ENCODE measurements at places on chromosomes 6 and 20.

- no peak for DNase-seq
Measured at GRCh38 chr6:12956991-12957320, 240.4 kb downstream of the PHACTR1 start.

- DNase-seq = no peak
Measured at GRCh38 chr20:38049800-38050199, 16.3 kb downstream of the RPRD1B start.

DNA sequence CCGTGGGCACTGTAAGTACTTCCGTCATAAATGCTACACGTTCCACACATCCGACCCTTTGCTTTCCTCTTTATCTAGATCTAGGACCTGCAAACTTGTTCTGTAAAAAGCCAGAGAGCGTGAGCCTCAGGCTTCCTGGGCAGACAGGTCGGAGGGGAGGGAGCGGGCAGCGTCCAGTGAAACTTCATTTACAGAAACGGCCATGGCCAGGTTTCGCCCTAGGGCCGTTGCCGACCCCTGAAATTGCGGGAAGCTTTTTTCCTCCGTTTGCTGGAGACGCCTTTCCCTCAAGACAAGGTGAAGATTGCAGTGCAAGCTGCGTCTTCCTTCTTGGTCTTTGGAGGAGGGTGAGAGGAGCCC is 155.4 kb downstream of the DLL1 start:
- no peak for DNase-seq

DNA sequence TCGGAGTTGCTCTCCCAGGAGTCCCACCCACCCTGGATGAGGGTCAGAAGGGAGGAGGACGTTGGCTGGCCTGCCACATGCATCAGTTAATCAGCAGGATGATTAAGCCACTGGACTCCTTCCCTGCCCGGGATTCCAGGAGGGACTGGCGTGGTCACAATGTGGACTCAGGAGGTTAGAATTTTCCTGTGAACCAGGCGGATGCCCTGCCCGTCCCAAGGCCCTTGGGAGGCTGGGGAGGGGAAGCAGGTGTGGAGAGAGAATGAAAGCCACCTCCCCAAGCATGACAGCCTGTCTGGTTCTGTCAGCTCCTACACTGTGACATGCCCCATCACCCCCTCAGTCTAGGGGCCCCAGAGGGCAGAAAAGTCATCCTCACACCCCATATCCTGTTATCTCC is 11.6 kb upstream of the ITPR3 start:
- no peak for DNase-seq

GRCh38 chr20:60491051-60491581 is 532.9 kb downstream of the CDH26 start:
- no peak for DNase-seq

GRCh38 chr6:113818578-113818977 is 38.6 kb upstream of the MARCKS start:
- peak; percentile 52 for DNase-seq

DNA sequence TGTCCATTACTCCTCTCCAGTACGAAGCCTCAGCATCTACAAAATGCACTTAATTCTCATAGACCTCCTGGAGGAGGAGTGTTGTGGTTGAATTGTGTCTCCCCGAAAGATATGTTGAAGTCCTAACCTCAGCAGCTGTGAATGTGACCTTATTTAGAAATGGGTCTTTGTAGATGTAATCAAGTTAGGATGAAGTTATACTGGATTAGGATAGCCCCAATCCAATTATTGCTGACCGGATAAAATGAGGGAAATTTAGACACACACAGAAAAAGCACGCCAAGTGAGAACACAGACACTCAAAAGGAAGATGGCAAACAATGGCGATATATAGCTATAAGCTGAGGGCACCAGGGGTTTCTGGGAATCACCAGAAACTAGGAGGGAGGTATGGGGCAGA is 64.2 kb upstream of the FAM184A start:
- no peak for DNase-seq

GRCh38 chr6:13180538-13180937 is 147.8 kb downstream of the TBC1D7 start:
- DNase-seq = no peak

DNA sequence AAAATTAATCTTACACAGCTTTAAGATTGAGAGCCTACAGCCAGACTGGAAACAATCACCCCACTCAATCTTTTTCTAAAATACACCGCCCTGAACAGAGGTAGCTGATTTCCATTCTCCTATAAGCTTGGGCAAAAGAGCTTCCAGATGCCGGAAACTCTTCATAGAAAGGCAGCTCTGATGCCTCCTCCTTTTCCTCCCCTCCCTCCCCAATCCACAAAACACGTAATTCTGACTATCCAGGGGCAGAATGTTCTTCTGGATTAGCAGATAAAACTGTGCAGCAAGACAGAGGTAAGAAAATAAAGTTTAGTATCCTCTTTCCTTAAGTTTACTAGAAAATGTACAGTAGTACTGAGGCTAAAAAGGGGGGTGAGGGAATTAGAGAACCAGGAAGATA is 15.8 kb downstream of the ADNP start:
- DNase-seq = no peak

DNA sequence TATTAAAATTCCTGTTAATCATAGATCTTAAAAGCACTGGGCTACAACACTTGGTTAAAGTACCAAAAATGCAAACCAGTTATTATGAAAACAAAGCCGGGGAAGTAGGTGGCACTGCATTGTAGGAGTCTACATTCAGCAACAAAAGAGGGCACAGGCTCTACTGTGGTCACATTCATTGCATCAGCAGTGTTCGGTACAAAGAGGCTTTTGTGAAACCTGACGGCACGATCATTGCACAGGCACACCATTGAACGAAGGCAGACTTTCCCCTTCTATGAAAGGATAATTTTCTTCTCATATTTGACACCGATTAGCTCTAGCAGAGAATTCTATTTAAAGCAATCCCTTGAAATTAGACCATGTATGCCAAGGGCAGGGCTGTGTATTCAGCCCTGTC is 44.6 kb upstream of the AGPAT4 start:
- no peak for DNase-seq

DNA sequence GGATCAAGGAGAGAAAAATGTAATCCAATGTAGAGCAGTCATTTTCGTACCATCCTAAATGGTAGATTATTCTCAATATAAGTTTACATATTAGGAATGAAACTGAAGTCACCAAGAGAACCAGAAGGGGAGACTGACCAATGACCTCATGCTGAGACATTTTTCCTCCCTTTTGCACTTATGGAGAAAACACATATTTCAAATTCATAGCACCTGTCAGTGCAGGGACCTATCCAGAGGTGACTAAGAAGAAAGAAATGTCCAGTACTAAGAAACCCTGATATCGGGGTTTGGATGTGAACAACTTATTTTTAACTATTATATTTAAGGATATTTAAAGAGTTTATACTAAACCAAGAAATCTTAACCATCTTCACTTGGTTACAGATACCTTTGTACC is 16.6 kb upstream of the LYRM2 start:
- no peak for DNase-seq

GRCh38 chr6:43973357-43973756 is 153.9 kb downstream of the MRPL14 start:
- DNase-seq = no peak

GRCh38 chr6:82955841-82956240 is 109.8 kb downstream of the UBE3D start:
- DNase-seq = no peak

DNA sequence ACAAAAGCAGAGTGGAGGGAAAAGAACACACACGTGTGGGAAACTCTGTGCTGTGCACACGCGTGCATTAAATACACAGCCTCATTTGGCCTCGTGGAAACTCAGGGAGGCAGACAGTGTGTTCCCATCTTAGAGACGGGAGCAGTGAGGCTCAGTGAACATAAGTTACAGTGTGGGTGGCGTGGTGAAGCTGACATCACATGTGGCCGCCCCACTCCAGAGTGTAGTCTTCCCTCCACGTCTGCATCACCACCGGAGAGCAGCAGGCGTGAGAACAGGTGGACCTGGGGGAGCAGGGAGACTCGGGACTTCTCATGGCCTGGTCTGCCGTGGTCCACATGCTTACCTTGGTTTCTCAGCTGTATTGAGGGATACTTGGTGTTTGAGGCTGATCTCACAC is 51.7 kb downstream of the THBS2 start:
- no peak for DNase-seq

DNA sequence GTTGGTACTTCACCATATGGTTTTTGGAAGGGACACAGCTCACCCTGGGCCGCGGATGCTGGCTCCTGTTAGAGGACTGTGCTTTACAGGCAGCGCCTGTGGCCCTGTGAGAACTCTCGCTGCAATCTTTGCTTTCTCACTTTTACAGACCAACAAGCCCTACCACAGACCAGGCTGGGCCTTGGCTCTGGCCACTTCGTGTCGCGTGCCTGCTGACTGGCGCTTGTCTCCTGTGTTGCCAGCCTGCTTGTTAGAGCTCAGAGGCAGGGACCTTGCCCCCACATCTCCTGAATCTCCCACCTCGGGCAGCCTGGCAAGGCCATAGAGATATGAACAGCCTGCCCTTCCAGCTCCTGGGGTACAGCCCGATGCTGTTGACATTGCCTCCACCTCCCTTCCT is 56.1 kb downstream of the SYNJ2 start:
- no peak for DNase-seq

DNA sequence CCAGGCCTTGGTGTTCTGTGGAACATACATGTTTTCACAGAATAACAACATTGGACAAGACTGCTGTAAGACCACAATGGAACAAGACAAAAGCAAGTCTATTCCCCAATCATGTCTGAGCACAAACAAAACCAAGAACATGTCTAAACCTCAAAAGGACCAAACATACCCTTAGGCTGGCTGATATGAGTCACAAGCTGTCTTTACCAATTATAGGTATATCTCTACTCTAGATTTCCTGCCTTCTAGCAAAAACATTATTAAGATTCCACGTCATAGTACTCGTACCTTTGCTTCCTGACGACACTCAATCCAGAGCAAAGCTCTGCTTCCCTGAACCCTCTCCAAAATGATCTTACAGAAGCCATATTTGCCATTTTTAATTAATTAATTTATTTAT is 15.4 kb upstream of the L3MBTL1 start:
- DNase-seq = no peak

DNA sequence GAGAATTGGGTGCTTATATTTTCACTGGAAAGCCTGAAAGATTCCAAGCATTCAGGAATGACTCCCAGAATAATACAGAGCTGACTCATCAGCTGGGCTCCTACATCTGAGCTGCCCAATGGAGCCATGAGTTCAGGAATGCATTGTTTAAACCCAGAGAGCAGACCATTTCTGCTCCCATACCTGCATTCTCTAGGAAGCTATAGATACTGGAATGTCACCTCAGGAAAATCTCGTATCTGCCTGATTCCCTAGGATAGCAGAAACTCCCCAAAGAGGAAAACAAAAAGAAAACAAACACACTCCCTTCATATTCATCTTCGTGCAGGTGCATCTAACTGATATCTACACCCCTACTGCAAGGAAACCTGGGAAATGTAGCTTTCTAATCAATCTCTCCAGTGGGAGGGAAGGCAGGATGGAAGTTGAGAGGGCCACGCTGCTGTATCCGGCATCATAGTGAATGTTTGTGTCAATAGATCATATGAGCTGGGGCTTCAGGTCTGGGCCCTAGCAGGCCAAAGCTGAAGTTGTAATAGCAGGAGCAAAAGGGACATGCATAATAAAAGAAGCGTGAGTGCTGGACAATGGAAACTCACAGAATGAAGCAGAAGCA is 8.2 kb upstream of the SLC2A12 start:
- DNase-seq = no peak

DNA sequence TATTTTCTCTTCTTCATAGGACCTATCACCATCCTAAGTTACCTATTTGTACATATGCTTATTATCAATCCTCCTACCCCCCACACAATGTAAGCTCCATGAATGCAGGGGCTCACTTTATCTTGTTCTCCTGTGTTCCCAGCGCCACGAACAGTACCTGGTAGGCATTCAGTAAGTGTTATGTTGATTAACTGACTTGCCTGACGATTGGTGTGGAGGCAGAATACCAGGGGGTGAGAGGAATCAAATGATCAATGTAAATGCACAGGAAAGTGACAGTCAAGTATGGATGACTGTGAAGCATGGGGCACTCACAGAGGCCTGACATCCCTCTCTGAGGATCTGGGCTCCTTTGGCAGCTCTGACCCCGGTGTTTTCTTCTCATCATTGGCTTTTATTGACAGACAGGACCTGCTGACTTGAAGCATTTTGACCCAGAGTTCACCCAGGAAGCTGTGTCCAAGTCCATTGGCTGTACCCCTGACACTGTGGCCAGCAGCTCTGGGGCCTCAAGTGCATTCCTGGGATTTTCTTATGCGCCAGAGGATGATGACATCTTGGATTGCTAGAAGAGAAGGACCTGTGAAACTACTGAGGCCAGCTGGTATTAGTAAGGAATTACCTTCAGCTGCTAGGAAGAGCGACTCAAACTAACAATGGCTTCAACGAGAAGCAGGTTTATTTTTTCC is 6.1 kb upstream of the IFT52 start:
- DNase-seq = no peak

All from CD14-positive monocyte (primary cell).